Fibroblast of skin of right quadriceps (primary cell): ENCODE measurements at places on chromosomes 16 and 17.

GRCh38 chr17:73568934-73569333, 75.3 kb downstream of the SDK2 start:
- DNase-seq = no peak

GRCh38 chr16:46854846-46855245, 23.9 kb upstream of the C16orf87 start:
- DNase-seq = no peak

DNA sequence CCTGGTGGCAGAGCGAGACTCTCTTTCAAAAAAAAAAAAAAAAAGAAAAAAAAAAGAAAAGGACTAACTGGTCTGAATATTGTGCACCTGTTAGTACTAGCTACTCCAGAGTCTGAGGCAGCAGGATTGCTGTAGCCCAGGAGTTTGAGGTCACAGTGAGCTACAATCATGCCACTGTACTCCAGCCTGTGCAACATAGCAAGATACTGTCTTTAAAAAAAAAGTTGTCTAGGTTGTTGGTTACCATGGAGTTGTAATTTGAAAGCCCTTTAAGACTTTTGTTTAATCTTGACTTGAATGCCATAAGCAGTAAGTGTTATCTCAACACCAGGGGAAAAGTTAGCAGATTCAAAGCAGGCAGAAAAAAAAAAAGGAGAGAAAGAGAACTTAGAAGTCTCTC, 10.9 kb upstream of the C16orf54 start:
- no peak for DNase-seq

- no peak for DNase-seq
These were observed 441.3 kb downstream of the SHISA9 start for GRCh38 chr16:13342675-13343074.
